ENCODE measurements at places on chromosomes 2 and 18.
A peak's percentile ranks its signal among the peaks of the same experiment; 100 is the strongest.

- no peak for DNase-seq
Observed at GRCh38 chr2:59171019-59171418, 929.9 kb upstream of the FANCL start.

DNA sequence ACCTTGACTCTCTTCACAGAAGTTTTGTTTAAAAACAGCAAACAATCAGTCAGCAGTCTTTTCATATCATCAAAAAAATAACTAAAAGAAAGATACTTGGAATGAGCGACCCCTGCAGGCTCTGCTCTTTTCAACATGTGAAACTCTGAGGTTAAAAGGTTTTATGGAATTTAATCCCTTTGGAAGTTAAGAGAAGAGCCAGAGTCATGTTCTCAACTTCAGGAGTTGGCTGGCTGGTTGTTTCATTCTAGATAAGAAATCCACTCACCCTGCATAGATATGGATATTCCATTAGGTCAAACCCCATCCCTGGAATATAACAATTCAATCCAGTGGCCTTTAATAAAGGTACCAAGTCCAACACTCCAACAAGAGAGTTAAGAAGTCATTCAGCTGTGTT is 115.6 kb upstream of the RMDN2 start:
- peak; percentile 40 for DNase-seq

GRCh38 chr2:98730053-98730706 is 752 bp downstream of the MGAT4A start:
- DNase-seq = no peak

GRCh38 chr2:113767811-113768460 is 11.5 kb upstream of the SLC35F5 start:
- no peak for DNase-seq

GRCh38 chr2:25639131-25639530 is 34.2 kb downstream of the DTNB start:
- DNase-seq = no peak

DNA sequence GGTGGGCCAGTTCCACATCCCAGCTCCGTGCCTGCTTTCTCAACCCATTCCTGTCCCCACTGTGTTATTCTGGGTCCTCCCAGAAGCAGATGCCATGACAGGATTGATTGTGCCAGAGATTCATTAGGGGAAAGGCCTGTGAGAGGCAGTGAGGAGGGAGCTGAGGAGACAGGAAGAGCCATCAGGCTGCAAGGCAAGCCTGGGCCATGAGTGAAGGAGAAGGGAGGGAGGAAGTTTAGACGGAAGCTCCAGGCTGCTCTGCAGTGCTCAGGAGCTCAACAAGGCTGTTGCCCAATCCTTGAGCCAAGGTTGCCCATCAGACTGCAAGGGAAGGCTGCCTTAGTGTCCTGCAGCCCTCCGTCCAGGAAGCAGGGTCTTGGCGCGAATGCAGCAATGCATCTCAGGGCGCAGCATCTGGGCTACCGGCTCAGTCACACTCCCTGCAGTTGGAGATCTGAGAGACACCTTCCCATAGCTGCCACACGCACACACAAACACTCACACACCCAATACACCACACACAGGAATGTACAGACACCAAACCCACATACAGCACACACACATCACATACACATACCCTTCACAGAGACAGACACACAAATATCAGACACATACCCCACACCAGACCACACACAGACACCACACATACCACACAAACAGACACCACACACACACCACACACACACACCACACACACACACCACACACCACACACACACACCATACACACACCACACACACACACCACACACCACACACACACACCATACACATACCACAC is 139.5 kb upstream of the NDUFV2 start:
- no peak for DNase-seq

DNA sequence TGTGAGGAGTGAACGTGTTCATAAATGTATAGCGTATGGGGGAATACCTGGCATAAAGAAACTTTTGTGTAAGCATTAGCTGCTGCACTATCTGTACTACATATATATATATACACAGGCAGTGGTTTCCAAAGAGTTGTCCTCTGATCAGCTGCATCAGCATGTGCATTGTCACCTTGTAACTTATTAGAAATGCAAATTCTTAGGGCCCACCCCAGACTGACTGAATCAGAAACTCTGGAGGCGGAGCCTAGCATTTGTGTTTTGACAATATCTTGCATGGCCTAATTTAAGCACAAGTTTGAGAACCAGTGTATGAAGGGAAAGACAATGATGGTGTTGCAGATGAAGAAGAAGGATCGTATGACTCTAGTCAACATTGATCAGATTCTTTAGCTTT is 299.5 kb downstream of the CCDC102B start:
- no peak for DNase-seq

GRCh38 chr18:79786786-79787526 is 10.8 kb upstream of the KCNG2 start:
- peak; percentile 23 for DNase-seq

- DNase-seq = no peak
Observed at GRCh38 chr2:25276569-25277465, 64.9 kb downstream of the DNMT3A start.

- no peak for DNase-seq
Observed at GRCh38 chr2:97738179-97739019, 25.0 kb downstream of the ZAP70 start.

DNA sequence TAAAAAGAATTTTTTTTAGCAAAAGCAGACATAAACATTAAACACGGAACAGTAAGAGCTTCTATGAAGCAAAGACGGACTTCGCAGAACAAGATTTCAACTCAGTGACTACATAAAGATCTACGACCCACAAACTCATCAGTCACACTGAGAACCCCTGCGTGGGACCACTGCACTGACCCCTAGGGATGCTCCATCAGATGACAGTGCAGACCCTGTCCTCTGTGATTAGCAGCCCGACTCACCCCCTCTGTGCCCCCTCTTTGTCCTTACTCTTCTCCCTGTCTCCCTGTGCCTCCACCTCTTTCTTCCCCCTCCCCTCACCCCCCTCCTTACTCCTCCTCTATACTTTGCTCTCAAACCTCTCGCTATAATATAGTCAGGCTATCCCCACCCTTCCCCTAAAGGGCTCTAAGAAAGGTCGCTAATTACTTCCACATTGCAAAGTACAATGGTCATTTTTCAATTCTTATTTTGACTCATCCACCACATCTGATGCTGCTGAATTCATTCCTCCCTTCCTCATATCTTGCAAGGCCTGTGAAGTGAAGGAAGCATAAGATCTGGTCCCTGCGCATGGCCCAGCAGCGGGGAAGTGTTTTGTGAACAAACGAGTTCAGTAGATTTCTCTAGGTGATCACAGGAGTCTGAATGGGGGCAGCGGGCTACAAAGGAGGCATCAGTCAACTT is 89.3 kb downstream of the CABYR start:
- DNase-seq = no peak

GRCh38 chr2:84071050-84071449 is 388.0 kb downstream of the SUCLG1 start:
- no peak for DNase-seq

- DNase-seq = no peak
Observed at GRCh38 chr18:48059455-48060010, 129.1 kb upstream of the SMAD2 start.

GRCh38 chr2:221943076-221943810 is 355.6 kb downstream of the PAX3 start:
- DNase-seq = no peak

GRCh38 chr2:150019063-150019462 is 431.5 kb upstream of the MMADHC start:
- no peak for DNase-seq

GRCh38 chr18:70005580-70005979 is 57.9 kb upstream of the CD226 start:
- no peak for DNase-seq

DNA sequence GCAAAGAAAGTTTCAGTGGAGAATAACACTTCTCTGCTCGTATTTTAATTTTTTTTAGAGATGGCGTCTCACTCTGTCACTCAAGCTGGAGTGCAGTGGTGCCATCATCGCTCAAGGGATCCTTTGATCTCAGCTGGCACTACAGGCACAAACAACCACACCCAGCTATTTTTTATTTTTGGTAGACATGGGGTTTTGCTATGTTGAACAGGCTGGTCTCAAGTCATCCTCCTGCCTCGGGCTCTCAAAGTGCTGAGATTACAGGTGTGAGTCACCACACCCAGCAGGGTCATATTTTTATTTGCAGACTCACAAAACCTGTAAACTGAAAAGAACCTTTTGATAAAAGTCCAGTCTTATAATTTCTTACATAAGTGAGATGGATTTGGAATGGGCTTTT is 2.6 kb downstream of the TRAK2 start:
- no peak for DNase-seq

DNA sequence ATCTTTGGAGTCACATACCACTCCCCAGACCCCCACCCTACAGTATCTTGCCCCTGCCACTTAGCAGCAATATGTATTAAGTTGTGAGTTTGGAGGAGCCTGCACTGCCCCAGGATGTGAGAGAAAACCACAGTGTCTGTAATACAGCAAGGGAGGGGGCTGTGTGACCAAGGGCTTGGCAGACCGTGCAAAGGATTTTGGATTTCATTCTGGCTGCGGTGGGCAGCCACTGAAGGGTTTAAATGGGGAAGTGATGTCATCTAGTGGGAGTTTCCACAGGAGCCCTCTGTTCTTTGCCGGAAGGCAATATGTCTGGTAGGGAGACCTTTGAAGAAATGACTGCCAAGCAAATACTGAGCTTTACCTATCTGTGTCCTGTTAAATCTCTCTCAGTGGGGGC is 202.4 kb downstream of the FHOD3 start:
- DNase-seq = no peak

DNA sequence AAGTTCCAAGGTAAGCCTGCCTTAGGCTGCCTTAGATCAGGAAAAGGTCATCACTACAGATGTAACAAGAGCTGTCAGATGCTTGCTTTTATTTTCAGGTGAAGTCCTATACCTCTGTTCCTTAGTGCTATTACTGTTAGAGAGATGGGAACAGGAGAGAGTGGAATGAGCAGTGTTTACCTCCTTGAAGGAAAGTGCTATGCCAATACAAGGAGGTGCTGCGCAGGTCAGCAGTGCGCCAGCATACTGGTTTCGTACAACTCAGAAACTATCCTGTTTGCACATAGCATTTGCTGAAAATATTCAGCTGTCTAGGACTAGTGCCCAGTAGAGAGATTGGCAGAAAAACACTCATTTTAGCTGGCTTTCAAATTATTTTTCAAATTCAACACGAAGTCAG is 413.0 kb upstream of the RAB12 start:
- no peak for DNase-seq

DNA sequence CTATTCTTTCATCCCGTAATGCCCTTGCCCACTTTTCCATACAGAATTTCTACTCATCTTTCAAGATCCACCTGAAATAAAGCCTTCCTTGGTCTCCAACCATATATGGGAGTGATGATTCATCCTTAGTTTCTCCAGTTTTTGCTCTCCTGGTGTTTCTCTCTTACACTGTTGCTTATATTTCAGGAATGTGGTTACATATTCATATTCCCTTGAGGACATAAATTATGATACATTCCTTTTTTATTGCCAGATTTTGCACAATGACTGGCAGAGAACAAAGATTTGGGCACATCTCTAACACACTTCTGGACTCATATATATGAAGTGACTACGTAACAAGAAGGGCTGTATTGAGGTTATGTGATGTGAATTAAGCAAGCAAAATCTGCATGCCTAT is 1573.4 kb upstream of the NXPH2 start:
- DNase-seq = peak; percentile 9

GRCh38 chr18:62950246-62950645 is 234.9 kb downstream of the PHLPP1 start:
- no peak for DNase-seq

DNA sequence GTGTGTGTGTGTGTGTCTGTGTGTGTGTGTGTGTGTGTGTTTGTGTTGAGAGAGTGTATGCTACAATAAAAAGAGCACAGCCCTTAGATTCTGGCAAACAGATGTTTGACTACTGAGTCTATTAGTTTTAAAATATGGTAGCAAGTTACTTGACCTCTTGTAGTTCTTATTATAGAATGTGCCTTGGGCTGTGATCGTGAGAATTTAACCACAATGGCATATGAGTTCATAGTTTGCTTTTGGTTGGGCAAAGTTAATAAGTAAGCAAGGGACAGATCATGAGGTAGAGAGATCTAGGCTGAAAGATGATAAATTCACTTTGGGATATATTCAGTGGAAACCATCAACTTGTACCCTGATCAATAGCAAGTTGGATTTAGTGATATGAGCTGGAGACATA is 334.3 kb upstream of the VWC2L start:
- DNase-seq = no peak

GRCh38 chr2:54330926-54331835 is 75.2 kb upstream of the TSPYL6 start:
- no peak for DNase-seq

All from HTR-8/SVneo (cell line).